ENCODE measurements at places on chromosomes 7 and 10.

DNA sequence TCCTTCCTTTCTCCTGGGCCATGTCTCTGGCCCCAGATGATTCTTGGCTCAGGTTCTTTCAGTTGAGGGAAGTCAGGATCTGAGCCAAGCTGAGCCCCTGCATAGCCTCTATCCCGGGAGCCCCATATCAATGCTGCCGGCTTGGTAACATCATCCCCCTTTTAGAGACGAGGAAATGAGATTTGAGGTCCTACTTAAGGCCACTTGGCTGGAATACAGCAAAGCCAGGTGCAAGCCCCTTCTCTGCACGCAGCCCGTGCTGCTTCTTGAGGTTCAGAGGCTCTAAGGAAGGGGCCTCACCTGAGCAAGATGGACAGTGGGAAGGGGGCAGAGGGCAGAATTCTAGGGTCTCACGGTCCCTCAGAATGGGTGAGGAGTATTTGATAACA is 2.4 kb upstream of the IRF5 start:
- no peak for DNase-seq

- no peak for DNase-seq
Measured at GRCh38 chr7:149776289-149776688, 2.9 kb upstream of the ZNF467 start.

GRCh38 chr7:3321206-3321605 is 20.2 kb downstream of the SDK1 start:
- no peak for DNase-seq

- DNase-seq = no peak
Measured at GRCh38 chr10:80457554-80458262, 3.6 kb downstream of the TSPAN14 start.

- DNase-seq = no peak
Measured at GRCh38 chr10:118508863-118509262, 86.6 kb downstream of the PRLHR start.

GRCh38 chr10:111516144-111516543 is 439.3 kb downstream of the ADRA2A start:
- DNase-seq = no peak

DNA sequence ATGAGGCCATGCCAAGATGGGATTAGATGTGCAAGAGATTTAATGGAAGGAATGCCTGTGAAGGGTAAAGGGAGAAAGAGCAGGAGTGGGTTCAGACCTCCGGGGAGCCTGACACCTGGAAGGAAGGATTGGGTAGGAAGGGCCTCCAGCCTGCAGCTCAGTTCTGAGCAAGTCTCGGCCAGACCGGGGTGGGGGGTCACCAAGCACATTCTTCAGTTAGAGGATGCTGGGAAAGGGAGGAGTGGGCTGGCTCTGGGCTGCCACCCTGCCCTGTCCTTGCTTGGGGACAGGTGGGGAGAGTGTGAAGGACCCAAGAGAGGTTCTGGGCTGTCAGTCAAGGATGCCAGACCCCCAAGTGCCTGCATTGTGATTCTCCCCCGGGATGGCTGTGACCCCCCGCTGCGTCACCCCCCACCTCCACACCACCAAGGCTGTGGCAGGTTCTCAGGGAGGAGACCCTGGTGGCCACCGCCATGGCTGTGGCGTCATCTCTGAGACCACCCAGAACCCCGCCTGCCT is 16.5 kb upstream of the PRKAG2 start:
- no peak for DNase-seq

DNA sequence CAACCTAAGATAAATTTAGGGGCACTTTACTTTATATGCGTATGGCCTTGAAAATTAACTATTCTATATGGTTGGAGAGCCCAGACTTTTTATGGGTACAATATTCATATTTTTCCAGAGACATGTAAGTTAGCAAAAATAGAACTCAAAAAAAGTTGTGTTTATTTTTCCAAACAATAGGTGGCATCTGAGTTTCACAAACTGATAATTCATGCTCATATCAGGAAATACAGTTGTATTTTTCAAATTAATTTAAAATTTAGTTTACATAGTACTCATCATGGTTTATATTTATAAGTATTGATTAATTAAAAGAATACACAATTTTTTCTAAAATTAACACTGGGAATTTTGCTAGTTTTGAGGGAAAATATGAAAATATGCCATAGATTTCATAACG is 34.6 kb downstream of the ANKRD7 start:
- no peak for DNase-seq

GRCh38 chr7:132049462-132050304 is 493.3 kb upstream of the PODXL start:
- DNase-seq = no peak

GRCh38 chr7:37113661-37114355 is 334.9 kb downstream of the ELMO1 start:
- no peak for DNase-seq

- peak; percentile 12 for DNase-seq
Measured at GRCh38 chr10:90179696-90180407, 478.5 kb downstream of the KIF20B start.

GRCh38 chr10:88386821-88387773 is 196.0 kb downstream of the RNLS start:
- peak; percentile 81 for DNase-seq

DNA sequence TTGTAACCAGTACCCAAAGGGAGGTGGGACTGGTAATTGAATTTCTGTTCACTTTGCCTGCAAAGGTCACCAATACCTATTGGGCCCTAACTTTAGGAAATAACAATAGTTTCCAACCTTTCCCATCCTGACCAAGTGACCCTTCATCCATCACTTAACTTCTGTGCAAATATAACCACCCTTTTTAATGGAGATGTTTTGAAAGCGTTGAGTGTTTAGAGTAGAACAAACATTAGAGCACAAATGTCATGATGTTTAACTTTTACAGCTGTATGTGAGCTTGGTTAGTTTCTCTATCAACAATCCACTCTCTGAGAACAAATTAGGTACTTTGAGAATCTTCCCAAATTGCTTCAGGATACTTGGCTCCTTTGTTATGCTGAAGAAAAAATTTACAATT is 66.4 kb downstream of the MET start:
- DNase-seq = no peak

- no peak for DNase-seq
Measured at GRCh38 chr7:26081638-26082037, 70.4 kb upstream of the NFE2L3 start.

DNA sequence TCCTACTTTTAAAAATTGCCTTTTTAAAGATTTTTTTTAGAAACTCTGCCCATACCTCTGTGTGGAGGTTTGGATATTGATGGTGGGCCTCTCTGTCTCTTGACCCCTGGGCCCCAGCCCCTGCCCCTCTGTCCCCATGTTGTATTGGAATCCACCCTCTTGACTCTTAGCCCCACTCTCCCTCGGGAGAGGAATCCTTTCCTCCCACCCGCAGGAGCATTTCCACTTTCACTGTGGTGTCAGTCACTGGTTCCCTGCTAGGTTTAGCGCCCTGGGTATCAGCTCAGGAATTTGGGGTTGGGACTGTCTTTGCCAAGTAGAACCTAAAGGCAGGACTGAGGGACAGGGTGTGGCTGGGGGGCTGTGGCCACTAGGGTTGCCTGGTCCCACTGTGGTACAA is 10.1 kb downstream of the PFKFB3 start:
- DNase-seq = no peak

- no peak for DNase-seq
Measured at GRCh38 chr10:4260483-4261124, 475.6 kb upstream of the KLF6 start.

- no peak for DNase-seq
Measured at GRCh38 chr10:111446966-111447365, 370.1 kb downstream of the ADRA2A start.

- DNase-seq = no peak
Measured at GRCh38 chr7:116955340-116955739, 2.0 kb downstream of the ST7 start.

DNA sequence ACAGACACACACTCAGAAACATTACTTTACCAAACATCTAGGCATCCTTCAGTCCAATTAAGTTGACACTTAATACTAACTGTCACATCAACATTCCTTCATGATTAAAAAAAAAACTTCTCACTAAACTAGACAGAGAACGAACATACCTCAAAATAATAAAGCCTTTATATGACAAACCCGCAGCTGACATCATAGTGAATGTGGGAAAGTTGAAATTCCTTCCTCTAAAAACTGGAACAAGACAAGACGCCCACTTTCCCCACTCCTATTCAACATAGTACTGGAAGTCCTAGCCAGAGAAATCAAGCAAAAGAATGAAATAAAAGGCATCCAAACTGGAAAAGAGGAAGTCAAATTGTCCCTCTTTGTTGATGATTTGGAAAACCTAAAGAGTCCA is 96.9 kb upstream of the PPP1R9A start:
- no peak for DNase-seq

DNA sequence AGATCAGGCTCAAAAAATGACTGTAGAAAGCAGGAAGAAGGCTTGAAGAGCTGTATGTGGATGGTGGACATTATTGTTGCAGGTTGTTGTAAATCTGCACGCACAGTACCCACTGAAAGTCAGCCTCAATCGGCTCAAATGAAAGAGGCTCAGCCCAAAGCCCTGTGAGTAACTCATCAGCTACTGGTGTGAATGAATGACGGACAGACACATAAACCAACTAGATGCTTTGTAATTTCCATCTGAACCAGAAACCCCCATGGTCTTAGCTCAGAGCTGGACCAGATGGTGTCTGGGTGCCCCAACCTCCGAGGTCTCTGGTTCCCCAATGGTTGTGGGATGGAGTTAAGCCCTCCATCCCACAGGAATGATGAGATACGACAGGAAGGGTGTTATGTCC is 7.4 kb downstream of the CALN1 start:
- DNase-seq = no peak

DNA sequence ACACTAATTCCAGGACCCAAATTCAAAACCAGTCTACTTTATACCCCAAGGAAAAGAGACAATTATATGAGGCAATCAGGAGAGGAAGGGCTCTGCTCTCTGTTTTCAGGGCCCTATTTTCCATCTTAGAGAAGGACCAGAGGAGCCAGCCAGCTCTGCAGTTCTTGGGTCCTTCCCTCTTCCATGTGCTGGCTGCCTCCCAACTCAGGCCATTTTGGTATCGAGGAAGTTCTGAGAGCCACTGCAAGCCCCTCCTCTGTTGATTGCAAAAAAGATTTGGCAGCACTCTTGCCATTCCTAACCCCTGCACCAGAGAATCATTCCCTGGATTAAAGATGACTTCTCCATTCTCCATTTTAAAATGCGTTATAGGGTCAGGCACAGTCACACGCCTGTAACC is 151.2 kb downstream of the AOAH start:
- DNase-seq = no peak

DNA sequence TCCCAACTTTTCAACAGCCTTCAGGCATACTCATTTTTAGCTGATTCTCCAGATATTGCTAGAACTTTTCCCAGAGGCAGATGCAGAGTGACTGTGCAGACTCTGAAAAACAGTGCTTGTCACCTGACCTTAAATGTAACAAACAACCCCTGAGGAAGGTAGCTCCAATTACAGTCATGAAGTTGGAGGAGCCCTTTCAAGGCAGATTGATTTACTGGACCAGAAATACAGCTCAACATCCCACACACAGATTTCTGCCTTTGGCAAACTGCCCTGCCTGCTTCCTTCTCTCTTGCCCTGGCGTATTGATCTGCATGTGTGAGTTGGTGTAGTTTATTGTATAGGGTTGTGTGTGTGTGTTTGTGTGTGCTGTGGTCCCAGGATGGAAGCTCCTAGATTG is 38.5 kb downstream of the PYROXD2 start:
- DNase-seq = no peak

GRCh38 chr7:43485580-43485979 is 97.3 kb upstream of the STK17A start:
- no peak for DNase-seq

GRCh38 chr7:151451626-151452571 is 12.0 kb upstream of the CRYGN start:
- DNase-seq = no peak

DNA sequence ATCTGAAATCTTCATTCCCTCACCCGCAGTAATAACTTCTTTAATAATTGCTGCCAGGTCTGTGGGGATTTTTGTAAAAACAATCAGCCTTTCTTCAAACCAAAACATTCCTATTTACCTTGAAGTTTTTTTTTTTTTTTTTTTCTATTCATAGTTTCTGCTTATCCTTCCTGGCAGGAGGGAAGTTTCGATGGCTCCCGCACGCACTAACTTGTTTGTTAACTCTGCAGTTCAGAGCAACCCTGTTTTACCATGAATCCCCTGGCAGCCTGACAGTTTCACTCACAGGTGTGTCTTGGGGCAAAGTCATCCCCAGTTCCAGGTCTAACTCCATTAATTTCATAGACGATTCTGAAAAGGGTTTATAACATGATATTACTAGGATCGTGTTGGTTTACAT is 149.3 kb downstream of the KLF6 start:
- DNase-seq = no peak

DNA sequence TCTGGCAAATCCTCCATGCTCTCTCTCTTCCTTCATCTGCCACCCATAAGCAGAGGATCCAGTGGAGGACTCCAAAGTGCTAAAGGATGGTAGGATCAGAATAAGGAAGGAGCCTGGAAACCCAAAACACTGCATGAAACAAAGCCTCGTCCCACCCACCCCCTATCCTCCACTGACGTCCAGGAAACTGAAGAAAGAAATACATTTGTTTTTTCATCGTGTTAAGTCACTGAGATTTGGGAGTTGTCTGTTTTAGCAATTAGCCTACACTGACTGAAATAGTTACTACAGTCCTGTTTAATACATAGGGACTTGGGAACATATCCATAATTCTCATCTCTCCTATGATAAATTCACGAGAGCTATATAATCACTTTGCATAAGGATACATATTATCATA is 14.8 kb downstream of the ANXA7 start:
- no peak for DNase-seq

DNA sequence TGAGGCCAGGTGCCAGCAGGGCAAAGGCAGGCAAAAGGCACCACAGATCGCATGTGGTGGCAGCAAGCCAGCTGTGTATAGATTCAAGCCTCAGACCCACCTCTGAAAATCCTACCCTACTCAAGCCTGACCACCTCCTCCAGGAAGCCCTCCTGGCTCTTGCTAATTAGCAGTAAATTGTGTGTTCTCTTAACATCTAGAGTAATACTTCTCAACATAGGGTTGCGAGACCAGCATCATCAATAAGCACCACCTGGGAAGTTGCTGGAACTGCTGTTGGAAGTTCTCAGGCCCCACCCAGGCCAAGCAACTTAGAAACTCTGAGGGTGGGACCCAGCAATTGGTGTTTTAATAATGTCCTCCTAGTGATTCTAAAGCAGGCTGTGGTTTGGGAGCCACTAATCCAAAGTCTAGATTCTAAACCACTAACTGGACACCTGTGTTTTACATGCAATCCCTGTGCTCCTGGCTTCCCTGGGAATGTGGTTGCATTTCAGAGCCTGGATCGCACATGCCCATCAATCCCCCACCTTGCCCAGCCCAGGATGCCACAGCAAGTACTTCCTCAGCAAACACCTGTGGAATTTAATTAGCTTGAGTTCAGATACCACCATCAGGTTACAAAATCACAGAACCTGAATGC is 46.2 kb downstream of the KCNMA1 start:
- DNase-seq = no peak

DNA sequence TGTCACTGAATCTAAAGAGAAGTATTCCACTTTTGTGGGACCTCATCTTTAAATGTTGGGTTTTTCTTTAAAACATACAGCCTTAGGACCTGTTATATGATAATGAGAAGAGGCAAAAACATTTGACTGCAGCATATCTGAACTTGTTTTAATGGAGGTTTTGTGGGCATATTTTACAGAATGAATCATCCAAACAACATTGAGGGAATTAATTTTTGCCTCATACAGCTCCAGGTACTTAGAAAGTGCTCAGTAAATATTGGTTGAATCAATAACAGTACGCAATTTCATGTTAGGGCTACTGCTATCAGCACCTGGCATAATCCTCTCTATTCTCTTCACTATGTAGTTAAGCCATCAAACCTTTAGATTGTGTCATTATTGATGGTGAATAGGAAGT is 115.9 kb downstream of the MALRD1 start:
- DNase-seq = no peak

Data from pons (tissue), 1 donor.